Right renal cortex interstitium (tissue), 3 donors: ENCODE measurements at places on chromosomes 4 and X.

GRCh38 chrX:1725472-1725871 lies 110.6 kb downstream of the ASMT start:
- no peak for DNase-seq

- no peak for DNase-seq
Measured at GRCh38 chr4:139419388-139419914, 34.5 kb upstream of the RAB33B start.

- no peak for DNase-seq
Measured at GRCh38 chrX:136759968-136760367, 20.8 kb downstream of the ARHGEF6 start.

GRCh38 chr4:97507587-97508245 lies 635.6 kb downstream of the STPG2 start:
- no peak for DNase-seq

DNA sequence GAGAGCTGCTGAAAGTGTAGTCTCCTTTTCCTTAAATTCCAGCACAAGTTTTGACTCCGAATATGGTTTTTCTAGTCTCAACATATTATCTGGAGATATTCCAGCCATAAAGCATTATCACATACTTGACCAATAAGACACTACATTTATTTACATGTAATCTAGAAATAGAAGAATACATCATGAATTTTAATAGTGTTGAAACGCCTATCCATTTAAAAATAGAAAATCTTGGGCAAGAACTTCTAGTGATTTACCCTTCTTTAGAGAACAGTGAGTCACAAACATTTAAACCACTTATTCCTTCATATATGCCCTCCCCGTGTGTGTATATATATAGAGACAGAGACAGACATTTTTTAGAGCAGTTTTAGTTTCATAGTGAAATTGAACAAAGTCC lies 161.5 kb downstream of the SOWAHB start:
- no peak for DNase-seq

- no peak for DNase-seq
Measured at GRCh38 chr4:174522183-174523024, at the start of gene HPGD. Gene HPGD (minus strand): TSS chr4:174522488. CDS start chr4:174522451, 37 bp downstream.

GRCh38 chr4:68361146-68361589 lies 11.3 kb upstream of the YTHDC1 start:
- no peak for DNase-seq

- no peak for DNase-seq
Measured at GRCh38 chr4:151182455-151182996, 83.1 kb downstream of the RPS3A start.

- no peak for DNase-seq
Measured at GRCh38 chrX:80423744-80424143, 3.5 kb downstream of the TENT5D start.

GRCh38 chr4:183842129-183842528 lies 63.0 kb upstream of the STOX2 start:
- no peak for DNase-seq

DNA sequence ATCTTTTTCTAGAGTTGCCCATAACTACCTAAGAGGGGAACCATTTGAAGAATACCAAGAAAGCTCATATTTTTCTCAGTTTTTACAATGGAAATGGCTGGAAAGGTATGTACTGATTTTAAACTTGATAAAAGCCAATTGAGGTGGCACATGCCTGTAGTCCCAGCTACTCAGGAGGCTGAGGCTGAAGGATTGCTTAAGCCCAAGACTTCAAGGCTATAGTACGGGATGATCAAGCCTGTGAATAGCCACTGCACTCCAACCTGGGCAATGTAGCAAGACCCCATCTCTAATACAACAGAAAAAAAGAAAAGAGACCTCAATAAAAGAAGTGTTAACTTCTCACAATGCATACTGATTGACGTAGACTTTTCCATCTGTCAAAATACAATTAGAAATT lies 44.4 kb downstream of the GRK4 start:
- DNase-seq = no peak

DNA sequence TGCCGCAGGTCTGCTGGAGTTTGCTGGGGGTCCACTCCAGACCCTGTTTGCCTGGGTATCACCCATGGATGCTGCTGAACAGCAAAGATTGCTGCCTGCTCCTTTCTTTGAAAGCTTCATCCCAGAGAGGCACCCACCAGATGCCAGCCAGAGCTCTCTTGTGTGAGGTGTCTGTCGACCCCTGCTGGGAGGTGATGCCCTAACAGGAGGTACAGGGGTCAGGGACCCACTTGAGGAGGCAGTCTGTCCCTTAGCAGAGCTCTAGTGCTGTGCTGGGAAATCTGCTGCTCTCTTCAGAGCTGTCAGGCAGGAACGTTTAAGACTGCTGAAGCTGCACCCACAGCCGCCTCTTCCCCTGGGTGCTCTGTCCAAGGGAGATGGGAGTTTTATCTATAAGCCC lies 162.7 kb downstream of the NAF1 start:
- no peak for DNase-seq

DNA sequence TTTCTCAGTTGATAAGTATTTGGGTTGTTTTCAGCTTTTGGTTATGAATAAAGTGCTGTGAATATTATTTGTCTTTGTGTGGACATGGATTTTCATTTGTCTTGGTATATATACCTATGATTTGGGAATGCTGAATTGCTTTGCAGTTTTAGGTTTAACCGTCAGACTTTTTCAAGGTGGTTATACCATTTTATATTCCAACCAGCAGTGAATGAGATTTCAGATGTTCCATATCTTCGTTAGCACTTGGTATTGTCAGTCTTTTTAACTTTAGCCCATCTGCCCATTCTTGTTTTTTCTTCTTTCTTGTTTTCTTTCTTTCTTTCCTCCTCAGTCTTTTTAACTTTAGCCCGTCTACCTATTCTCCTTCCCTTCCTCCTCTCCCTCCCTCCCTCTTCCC lies 106.0 kb downstream of the KDM6A start:
- DNase-seq = no peak

DNA sequence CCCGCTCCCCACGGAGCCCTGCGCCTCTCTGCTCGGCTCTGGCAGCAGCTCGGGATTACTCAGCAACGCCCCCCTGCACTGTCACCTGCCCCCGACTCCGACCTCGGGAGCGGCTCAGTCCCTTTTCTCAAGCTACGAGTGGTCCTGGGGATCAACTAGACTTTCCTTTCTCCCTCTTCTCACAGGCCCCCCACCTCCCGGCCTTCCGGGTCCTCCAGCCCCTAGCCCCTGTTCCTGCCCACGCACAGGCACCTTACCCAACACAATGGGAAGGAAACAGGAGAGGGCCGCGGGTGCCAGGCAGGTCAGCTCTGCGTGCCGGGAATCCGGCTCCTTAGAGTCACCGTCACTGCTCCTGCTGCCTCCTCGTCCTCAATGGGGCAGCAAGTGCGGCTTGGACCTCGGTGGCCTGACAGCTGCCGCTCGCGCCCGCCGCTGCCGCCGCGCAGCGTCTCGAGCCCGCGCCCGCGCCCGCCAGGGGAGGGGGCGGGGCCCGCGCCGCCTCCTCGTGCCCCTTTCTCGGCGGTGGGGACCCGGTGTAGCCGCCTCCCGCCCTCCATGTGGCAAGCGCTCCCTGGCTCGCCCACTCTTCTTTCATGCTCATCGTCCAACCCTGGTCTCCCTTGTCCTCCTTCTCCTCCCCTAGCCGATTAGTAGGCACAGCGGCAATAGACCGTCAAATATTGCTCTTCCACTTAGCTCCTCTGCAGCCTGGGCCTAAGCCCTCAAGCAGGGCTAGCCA lies at the start of gene RAB9B:
Gene RAB9B (minus strand): TSS at position 455 of the 742 bp plus-strand sequence. CDS start 6,473 bp downstream, outside the sequence.
- DNase-seq = no peak

GRCh38 chrX:48584698-48585097 lies 10.4 kb downstream of the RBM3 start:
- DNase-seq = no peak

GRCh38 chr4:60724623-60725022 lies 475.5 kb upstream of the ADGRL3 start:
- no peak for DNase-seq

GRCh38 chrX:84477114-84477513 lies 25.1 kb downstream of the HDX start:
- no peak for DNase-seq

- DNase-seq = no peak
Measured at GRCh38 chr4:154928640-154929257, 147.7 kb downstream of the RBM46 start.

GRCh38 chr4:127852661-127853060 lies 28.0 kb upstream of the PLK4 start:
- no peak for DNase-seq

DNA sequence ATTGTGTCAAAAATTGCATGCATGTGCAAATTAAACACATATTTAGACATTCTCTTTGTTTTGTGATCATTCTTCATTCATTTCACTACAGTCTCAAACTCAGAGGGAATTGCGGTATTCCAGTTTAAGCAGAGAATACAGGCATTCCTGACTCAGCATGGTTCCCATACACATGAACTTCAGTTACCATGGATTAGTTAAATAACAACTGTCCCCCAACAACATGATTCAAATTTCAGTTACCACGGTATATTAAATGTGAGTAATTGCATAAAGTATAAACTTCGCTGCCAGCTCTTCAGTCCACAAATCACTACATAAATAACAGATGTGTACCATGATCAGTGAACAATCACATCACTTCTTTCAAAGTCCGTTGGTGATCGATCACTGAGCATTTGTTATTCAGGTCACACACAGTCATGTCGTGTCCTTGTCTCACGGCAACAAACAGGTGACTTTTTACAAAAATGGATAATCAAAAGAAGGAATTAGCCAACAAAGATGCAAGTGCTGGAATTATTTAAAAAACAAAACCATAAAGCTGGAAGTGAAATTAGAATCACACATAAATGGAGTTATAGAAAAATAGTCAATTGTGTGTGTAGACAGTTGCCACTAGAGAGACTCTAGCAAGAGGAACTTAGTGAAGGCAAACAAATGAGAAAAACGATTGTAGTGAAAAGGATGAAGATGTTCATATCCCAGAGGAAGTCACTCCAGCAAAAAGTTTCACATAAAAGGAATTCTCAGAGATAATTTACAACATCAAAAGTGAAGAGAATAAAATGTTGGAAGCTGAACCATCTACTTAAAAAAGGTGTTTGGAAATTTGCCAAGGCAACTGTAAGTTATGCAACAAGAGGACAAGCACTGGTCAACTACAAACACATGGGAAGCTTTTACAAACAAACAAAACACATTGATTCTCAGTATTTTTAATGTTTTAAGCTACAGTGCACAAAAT lies 138.6 kb upstream of the SMARCAD1 start:
- no peak for DNase-seq

DNA sequence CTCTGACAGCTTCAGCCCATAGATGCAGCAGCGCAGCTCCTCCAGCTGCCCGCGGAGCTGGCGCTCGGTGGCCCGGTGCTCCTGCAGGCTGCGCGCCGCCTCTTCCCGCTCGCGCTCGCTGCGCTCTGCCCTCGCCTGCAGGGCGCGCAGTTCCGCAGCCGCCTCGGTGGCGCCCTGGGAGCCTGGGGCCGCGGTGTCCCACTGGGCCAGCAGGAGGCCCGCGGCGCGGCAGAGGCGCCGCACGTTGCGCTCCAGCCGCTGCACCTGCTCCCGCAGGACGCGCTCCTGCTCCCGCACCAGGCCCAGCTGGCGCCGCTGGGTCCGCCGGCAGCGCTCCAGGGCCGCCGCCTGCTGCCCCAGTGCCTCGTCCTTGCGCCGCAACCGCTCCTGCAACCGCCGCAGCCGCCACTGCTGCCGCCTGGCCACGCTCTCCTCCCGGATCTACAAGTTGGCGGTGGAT lies 10.1 kb downstream of the C4orf50 start:
- DNase-seq = no peak

GRCh38 chr4:140293979-140294378 lies 79.5 kb upstream of the SCOC start:
- no peak for DNase-seq

DNA sequence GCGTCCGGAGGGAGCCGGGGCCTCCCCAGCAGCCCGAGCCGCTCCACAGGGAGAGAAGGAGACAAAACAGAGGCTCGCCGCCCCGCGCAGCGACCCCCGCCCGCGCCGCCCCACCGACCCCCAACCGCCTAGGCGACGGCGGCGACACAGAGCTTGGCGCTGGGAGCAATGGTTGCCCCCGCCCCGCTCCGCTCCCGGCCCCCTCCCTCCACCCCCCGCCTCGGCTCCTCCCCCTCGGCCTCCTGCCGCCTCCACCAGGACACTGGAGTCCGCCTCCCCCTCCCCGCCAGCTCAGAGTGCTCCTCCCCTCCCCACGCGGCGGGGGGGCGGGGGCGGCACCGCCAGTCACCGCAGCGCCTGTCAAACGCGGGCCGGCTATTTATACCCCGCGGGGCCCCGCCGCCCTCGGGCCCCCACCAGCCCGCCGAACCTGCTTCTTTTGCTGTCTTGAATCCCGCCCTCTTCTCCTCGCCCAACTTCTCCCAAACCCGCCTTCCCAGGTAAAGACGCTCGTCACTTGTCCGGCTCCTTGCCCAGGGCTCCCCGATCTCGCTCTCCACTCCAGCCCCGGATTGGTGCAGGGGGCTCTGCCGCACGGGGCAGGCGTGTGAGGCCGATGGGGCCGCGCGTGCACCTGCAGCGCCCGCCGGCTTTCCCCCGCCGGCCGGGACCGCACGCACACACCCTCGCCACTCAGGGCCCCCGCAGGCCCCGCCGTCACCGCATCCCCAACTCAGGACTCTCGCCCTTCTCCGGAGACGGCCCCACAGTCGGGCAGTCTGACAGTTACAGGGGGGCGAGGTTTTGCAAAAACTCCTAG lies at the start of gene ELF2:
Gene ELF2 (minus strand): TSS at position 170 of the 820 bp plus-strand sequence. CDS start 39,517 bp downstream, outside the sequence.
- peak; percentile 67 for DNase-seq

GRCh38 chrX:13126775-13127174 lies 82.4 kb upstream of the FAM9C start:
- DNase-seq = no peak

- DNase-seq = no peak
Measured at GRCh38 chrX:56729152-56729850, at the start of gene NBDY. Gene NBDY (plus strand): TSS chrX:56729243. CDS start chrX:56729354, 111 bp downstream.

DNA sequence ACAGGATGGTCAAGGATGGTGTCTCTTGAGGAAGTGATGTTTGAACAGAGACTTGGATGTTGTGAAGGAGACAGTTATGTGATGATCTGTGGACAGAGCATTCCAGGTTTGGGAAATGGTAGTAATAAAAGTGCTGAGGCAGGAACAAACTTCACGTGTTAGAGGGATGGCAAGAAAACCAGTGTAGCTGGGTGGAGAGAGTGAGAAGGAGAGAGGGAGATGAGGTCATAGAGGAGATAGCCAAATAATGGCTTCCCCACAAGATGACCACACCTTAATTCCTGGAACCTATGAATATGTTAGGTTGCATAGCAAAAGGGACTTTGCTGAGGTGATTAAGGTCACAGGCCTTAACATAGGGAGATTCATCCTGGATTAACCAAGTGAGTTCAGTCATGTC lies 75.6 kb upstream of the GPR50 start:
- no peak for DNase-seq

DNA sequence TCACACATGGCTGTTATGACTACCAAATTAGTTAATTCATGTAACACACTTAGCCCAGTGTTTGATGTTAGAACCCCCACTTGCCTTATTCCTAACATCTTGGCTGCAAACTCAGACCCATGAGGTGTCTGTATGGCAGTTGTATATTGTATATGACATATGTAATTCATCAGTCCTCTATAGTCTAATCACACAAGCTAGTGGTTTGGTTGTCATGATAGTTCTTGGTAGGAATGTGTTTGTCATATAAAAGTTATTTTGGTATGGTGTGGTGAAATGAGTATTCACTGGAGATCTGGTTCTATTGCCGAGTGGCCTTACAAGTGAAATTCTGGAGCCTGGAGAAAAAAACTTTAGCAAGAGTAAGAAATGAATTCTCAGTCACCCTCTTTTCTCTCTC lies 149.2 kb downstream of the AWAT2 start:
- no peak for DNase-seq

GRCh38 chrX:39264023-39264422 lies 462.8 kb downstream of the MID1IP1 start:
- no peak for DNase-seq

GRCh38 chrX:11427453-11428071 lies 134.3 kb downstream of the AMELX start:
- DNase-seq = no peak
